OCI-LY7 (cell line): ENCODE measurements at places on chromosomes 3 and 15.

DNA sequence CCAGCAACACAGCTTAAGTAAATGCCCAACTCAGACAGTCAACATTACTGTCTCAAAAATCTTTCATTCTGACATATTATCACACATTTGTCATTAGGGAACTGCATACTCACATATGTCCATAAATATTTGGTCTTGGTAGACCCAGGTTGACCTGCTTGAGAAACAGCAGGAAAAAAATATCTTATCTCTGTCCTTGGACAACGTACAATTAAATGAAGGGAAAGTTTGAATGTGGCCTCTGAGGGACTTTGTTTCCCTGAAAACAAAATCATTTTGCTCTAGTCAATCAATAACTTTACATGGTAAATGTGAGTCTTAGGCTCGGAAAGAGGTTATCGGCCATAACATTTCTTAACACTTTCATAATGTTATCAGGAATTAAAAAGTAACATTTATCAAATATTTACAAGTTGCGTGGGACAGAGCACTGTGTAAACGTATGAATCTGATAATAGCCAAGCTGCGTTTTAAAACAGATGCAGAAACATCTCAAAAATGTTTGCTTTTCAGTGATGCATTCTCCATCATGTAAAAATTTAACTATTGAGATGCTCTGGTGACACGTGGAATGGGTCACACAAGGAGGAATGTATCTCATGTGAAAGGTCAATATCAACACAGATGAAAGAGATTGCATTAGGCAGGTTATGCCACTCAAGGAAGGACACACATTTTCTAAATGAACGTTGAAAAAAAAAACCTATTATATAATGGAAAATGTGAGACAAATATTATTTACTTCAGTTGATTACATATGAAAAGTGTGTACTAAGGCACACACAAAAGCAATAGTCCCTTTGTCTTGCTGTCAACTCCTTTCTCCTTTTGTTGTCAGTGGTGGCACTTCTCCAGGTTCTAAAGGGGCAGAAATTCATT, 304.4 kb downstream of the WDR72 start:
- DNase-seq, result no peak

DNA sequence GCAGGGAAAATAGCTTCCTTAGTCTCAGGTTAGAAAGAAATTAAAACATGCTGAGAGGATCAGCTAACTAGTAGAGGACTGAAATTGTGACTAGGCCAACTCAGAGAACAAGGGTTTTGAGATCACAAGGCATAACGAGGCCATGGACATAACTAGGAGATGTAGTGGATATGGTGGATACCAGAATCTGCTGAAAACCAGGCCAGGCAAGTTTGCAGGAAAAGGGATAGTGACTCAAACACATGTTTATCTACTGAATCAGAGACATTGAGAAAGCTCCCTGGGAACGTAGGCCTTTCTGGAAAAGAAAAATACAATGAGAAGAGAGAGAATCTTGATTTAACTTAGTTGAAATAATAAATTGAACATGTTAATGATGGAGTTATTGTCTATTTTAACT, 326.5 kb upstream of the GBE1 start:
- DNase-seq, result no peak

GRCh38 chr3:79514069-79514468, 253.7 kb downstream of the ROBO1 start:
- DNase-seq, result no peak

- no peak for DNase-seq
Observed at GRCh38 chr3:190252080-190252479, 70.2 kb downstream of the CLDN1 start.

- no peak for DNase-seq
Observed at GRCh38 chr3:85603378-85603777, 644.6 kb downstream of the CADM2 start.

DNA sequence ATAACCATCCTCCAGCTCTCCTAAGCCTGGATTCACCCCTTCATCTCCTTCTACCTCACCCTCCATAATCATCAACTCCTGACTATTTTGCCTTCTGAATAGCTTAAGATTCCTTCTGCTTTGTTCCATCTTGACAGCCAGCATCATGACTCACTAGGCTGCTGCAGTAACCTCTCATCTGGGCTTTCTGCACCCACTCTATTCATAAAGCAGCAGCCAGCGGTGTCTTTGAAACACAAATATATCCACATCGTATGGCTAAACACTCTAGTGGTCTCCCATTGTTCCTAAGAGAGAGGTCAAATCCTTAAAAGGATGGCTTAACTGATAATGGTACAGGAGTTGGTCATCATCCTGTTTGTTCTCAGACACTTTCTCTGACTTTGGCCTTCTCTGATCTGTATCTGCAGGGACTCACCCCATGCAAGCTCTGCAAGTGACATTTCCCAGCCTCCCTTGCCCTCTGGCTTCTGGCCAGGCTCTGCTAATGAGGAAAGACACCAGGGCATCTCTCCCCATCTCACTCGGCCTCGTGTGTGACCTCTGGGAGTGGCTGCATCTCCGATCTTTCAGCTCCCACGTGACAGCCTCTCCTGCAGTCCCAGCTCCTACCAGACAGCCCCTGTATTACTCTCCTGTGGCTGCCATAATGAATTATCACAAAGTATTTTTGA, 6.2 kb downstream of the GRK7 start:
- no peak for DNase-seq

DNA sequence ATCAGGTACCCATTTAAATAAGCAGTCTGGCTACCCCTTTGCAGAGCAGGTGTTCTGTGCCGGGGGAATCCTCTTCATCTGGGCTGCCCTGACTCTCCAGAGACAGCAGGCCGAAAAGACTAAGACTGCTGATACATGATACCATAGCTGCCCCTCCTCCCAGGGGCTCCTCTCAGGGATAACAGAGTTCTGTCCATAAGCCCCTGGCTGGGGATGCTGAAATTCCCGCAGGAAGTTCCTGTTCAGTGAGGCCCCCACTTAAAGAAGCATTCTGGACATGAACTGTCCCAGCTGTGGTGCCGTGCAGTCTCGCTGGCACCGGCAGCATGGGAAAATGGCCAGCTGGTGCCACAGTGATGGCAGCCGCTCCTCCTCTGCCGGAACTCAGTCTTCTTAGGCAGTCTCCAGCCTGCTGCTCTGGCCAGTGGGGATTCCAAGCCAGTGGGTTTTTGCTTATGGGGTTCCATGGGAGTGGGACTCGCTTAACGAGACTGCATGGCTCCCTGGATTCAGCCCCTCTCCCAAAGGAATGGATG, 1026.2 kb downstream of the NAALADL2 start:
- no peak for DNase-seq

DNA sequence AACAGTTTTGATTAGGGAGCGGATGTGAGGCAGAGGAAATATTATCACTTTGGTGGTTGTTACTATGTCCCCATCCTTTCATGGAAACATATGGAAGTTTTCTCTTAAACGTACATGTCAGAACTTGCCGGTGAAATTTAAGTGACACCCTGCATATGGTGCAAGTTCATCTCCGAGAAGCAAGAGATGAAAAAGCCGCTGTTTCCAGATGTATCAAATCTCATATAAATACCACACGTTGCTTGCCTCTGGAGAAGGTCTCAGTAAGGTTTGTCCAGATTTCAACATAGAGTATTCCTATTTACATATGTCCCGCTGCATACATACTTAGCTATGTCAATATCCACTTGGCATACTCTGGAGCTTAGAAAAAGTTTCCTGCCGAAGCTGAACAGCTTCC, 172.2 kb upstream of the ICE2 start:
- no peak for DNase-seq

GRCh38 chr15:100301910-100302431, 39.8 kb downstream of the ADAMTS17 start:
- DNase-seq, result no peak

DNA sequence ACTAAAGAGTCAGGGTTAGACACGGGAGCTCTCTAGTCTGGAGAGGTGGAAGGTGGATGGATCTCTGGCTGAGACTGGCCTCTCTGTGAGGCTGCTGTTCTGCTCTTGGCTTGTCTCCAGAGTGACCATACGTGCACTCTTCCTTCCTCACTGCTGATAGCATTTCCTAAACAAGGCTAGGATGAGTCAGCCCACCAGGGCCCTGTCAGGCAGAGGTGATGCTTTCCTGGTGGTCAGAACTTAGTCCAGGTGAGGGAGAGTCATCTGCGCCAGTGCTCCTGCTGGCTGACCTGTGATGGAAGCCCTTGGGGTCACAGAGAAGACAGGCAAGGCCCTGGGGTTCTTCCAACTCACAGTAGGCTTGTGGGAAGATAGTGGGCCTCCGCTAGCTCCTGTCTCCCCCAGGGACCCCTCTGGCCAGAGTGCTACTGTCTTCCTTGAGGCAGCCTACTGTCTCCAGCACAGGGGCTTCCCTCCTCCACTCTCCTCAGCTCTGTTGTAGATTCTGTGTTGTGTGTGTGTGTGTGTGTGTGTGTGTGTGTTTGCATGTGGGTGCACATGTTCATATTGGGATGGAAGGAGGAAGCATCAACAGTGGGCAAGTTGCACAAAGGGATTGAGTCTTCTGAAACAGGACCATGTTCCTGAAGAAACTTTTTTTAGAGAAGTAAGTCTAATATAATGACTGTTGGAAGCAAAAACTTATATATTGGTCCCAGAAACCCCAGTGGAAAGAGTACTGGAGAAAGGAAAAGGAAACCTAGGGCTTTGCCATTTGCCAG, 16.5 kb downstream of the ALPK3 start:
- DNase-seq, result no peak

GRCh38 chr3:152255290-152255689, 13.4 kb upstream of the MBNL1 start:
- no peak for DNase-seq

- DNase-seq, result no peak
Observed at GRCh38 chr3:45599424-45599886, 4.9 kb downstream of the LIMD1 start.

GRCh38 chr3:49717211-49717958, 2.1 kb downstream of the AMIGO3 start:
- no peak for DNase-seq

GRCh38 chr15:98715401-98715800, 67.1 kb downstream of the IGF1R start:
- no peak for DNase-seq

DNA sequence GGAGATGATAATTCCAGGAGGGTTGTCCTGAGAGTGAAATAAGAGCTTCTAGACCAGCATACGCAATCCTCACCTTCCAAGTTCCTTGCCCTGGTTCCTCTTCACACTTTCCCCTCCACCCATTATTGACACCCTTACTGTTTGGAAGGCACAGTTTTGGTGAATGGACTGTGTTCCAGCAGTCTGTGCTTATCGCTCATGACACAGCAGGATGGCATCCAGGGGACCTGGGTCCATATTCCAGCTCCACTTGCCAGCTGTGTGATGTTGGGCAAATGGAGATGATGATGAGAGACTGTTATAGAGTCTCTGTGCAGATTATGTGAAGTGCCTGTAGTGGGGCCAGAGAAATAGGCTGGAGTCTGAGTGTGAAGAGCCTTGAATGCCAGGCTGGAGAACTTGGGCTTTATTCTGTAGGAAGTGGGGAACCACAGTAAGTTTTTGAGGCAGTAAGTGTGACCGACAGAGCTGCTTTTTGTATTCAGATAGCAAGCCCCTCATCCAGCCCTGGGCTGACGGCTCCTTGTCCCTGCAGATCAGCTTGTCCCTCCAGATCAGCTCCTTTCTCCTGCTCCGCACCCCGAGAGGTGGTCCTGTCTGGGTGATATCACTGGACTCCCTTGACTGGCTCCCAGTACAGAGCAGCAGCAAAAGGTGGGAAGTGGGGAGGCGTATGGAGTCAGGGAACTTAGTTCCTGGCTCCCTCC, 8.1 kb downstream of the KBTBD13 start:
- DNase-seq, result no peak

- DNase-seq, result no peak
Observed at GRCh38 chr3:143849854-143850549, 1.7 kb upstream of the SLC9A9 start.

- DNase-seq, result no peak
Observed at GRCh38 chr3:127779747-127780146, 42.6 kb downstream of the MGLL start.

GRCh38 chr15:39575180-39575579, 5.7 kb upstream of the THBS1 start:
- no peak for DNase-seq

DNA sequence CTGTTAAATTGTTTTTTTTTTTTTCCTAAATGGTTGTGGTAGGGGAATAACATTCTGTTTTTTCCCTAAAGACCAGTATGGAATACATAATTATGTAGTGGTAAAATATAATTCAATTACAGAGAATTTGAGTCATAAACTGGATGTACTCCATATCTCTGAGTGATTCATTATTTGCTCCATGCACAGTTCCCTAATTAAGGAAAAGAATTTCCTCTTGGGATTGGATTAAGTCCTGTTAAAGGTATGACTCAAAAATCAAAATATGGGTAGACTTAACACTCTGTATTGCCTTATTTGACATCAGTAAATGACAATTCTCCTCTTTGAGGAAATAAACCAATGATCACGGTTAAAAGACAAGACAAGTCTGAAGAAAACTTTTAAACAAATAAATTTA, 78.0 kb upstream of the KCNH8 start:
- DNase-seq, result no peak

- no peak for DNase-seq
Observed at GRCh38 chr3:182671942-182672341, 121.4 kb upstream of the ATP11B start.

DNA sequence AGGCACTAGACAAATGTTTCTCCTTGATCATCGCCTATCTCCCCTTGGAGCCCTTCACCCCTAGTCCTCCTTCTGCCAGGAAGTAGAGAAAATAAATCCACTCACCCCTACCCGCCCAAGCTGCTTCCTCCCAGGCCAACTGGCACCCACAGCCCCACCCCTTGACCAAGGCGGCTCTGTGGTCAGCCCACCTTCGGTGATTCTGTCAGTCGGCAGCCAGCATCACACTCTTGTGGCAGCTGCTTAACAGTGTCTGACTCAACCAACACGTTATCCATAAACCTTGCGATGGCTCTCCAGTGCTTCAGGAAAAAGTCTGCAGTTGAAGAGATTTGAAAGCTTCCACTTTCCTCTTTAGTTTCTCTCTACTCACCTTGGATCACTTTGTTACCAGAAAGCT, 7.6 kb downstream of the SHF start:
- no peak for DNase-seq

DNA sequence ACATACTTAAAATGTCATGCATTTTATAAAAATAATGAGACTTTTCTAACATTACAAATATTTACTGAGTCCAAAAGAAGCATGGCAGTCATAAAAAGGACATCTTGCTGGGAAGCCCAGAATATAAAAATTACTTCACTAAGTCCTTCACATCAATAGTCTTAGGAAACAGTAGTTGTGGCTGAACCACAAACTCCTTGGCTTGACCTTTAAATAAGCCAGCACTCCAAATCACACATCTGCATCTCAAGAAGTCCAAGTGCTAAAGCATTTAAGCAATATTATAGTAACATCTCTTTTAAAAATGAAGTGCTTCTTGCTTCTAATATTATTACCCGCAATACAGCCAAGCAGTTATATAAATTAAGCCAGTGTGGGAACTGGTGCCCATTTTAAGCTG, 8.8 kb downstream of the CCNL1 start:
- no peak for DNase-seq

- no peak for DNase-seq
Observed at GRCh38 chr15:64813075-64813474, 12.4 kb downstream of the PIF1 start.

DNA sequence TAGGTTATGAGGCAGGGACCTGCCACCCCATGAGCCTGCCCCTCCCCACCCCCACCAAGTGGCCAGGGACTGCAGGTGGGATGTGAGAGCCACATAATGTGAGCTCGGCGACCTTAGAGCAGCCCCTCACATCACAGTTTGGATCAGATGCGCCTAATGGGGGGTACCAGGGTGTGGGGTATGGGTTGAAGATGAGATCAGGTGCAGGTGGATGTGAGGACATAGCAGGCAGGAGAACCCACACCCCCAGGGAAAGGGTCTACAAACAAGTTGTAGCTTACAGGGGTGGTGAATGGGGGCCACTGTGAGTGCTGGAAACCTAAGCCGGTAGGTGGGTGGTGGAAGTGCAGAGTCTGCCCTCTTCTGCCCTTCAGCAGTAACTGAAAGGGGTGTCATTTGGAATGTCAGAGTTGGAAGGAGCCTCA, 94.0 kb downstream of the CORO2B start:
- peak; percentile 70 for DNase-seq
